Activated CD4-positive, alpha-beta T cell treated with anti-CD3 and anti-CD28 coated beads, Interleukin-2, Interleukin-6, amounts not matched to agents 100 ng/mL and 50 ng/mL, durations not matched to agents 16 hours and 8 hours (primary cell): ENCODE measurements at places on chromosomes 11 and 22.
A peak's percentile ranks its signal among the peaks of the same experiment; 100 is the strongest.

- no peak for DNase-seq
These were observed 109.3 kb upstream of the SERPIND1 start for GRCh38 chr22:20664594-20664959.

DNA sequence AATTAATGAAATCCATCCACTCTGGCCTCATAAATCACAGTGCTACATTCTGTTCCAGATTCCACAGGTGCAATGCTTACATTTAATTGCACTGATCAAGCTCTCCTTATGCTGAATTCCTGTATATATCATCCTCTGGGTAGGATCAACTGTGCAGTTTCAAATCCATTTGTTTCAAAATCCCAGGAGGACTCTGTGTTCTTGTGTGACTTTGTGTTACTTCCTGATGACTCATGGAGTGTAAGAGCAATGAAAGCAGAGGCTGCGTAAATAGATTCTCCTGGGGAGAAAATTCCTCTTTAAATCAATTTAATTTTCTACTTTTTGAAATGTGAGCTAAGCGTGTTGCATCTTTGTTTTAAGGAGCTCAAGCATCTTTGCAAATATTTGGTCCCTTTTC lies 752.7 kb downstream of the METTL15 start:
- no peak for DNase-seq

DNA sequence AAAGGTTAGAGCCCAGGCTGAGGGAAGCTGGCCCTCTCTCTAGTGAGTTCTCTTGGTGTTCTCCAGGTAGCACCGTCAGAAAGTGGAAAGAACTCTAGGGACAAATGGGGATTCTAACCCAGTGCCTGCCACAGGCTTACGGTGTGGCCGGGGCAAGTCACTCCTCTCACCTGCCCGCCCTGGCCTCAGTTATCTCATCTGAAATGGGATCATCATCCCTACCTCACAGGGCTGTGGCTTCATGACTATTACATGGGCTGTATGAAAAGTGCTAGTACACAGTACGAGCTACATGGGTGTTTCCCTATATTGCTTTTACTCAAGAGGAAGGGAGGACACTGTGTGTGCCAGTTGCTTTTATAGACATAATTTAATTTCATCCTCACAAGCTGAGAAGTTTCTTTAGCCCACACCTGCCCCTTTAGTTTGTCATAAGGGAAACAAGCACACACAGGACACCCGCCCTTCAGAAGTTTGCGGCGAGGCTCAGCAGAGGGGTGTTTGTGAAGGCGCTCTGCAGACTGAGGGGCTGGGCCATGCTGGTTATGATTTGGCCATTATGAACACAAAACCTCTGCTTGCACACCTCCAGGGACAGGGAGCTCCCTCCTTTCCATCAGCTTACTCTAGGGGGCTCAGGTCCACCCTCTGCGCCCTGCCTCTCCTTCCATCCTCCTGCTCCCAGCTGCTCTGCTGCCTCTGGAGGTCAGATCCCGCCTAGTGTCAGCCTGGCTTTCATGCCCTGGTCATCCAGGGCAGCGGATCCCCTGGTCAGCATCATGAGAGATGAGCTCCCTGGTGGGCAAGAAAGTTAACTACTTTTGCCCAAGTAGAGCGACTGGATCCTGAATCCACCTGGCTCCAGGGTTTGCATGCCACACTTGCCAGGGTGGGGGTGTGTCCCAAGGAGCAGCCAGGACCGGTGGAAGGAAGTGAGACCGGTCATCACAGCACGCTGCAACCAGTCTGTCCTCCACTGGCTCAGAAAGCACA lies 1.2 kb downstream of the KLHL35 start:
- DNase-seq, result no peak

DNA sequence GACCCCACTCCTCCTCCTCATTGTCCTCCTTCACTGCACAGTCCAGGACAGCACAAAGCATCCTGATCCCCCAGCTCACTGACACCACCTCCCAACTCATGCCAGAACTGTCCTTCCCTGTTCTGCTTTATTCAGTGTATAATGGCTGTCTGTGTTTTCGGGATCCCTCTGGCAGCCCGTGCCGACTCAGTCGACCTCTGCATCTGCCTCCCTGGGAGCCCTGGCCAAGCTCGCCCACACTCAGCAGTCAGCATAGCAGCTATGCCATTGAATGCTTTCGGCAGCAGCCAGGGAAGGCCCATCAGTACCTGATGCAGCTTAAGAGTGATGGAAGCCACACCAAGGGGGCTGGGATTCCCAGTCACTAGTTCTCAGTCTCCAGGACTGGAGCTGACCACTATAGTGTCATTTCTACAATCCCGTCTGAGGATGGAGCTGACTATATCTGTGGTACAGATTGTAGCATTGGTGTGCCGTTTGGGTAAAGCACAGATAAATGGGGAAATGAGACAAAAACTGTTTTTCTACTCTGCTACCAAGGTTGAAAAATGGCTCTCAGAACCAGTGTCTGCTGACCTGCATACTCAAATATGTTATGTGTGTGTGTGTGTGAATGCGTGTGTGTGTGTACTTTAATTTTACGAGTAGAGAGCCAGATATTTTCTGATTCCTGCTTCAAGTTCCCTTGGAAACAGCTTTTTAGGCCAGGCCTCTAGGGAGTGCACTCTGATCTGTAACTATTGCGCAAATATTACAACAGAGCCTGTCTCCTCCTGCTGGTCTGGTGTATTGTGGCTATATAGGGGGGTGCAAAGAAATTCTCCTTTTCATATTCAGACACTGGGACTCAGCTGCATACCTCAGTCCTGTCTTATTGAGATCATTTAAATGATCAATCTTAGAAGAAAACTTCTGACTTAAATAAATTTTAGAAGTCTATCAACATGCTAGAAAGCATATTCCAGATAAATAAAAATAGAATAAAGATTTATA lies 78.8 kb upstream of the TOP3B start:
- DNase-seq, result no peak

- no peak for DNase-seq
These were observed 2.1 kb upstream of the CARNS1 start for GRCh38 chr11:67413266-67413849.

DNA sequence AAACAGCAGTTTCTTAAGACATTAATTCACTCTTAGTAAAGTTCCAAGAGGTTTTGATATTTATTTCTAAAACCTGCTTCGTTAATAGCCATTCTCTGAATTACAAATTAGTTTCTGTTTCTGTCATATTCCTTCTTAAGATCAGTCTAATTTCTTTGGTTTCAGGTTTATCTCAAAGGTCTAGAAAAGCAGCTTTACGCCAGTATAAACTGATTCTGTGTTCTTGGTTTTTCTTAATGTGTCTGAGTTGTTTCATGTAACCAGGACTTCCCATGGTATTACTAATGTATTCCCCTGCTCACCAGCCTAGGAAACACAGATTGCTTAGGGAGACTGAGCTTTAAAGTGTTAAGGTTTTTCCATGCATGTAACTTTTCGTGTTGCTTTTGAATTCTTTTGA lies 6.8 kb upstream of the ACY3 start:
- DNase-seq, result peak; percentile 52

GRCh38 chr11:57131080-57131790 lies 50.5 kb upstream of the LRRC55 start:
- no peak for DNase-seq
